Stimulated activated CD4-positive, alpha-beta T cell treated with anti-CD3 and anti-CD28 coated beads, Interleukin-1b, Interleukin-23, amount 100 ng/mL, for 24 hours (primary cell): ENCODE measurements at places on chromosomes 7 and 10.

- no peak for DNase-seq
Measured at GRCh38 chr7:44273681-44274622, 51.4 kb downstream of the CAMK2B start.

- DNase-seq = no peak
Measured at GRCh38 chr7:2645274-2645868, 13.6 kb downstream of the TTYH3 start.

GRCh38 chr10:110074758-110075671, 67.2 kb downstream of the ADD3 start:
- DNase-seq = no peak

DNA sequence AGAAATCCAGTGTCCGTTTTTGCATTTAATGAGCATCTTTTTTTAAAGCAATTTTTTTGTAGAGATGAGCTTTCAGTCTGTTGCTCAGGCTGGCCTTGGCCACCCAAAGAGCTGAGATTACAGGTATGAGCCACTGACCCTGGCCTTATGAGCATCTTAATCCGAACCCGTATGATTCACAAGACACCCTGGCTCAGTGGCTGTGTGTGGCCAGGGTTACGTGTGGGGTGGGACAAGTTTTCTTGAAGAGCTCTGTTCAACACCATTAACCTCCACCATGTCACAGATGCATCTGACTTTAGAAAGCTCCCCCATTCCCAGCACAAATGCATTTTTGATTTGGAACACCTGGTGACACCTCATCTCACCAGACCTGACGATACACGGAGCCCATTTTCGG, 166.5 kb upstream of the PITRM1 start:
- no peak for DNase-seq

- DNase-seq = no peak
Measured at GRCh38 chr10:83469728-83470331, 669.5 kb upstream of the GHITM start.

DNA sequence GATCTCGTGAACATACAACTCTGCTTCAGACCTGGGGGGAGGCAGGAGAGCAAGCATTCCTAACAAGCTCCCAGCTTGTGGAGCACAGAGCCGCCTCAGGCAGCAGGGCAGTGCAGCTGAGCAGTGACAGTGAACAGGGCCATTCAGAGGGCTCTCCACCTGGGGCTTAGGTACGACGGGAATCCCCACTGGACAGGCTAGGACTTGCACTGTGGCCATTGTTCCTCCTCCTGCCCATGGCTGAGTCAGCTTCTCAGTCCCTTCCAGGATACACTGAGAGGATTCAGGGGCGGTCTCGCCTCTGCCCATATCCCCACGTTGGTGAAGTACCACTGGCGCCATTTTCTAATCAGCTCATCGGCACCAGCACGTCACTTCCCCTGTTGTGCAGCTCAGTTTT, 71.1 kb downstream of the FIGNL1 start:
- DNase-seq = no peak

DNA sequence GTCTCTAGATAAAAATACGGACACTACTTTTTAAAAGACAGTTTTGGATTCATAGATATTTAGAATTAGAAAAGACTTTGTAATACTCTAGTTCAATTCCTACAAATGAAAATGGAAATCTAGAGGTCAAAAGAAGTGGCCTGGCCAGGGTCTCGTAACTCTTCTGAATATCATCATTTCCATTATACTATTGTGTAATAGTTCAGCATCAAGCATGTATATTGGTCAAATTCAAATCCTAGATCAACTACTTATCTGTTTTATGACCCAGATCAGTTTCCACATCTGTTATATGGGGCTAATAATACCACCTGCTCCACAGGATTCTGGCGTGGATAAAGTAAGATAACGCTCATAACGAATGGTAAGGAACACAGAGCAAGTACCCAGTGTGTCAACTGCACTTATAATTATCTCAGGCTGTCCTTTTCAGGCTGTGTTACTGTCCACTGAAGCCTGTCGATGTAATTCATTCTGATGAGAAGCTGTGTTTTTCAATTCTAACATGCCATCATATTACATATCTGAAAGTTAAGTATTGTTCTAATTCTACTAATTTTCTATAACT, 54.3 kb downstream of the ARHGAP21 start:
- DNase-seq = no peak
